ENCODE measurements at places on chromosomes 5 and 9.

GRCh38 chr9:121816845-121817450, 165.5 kb downstream of the DAB2IP start:
- DNase-seq = no peak

DNA sequence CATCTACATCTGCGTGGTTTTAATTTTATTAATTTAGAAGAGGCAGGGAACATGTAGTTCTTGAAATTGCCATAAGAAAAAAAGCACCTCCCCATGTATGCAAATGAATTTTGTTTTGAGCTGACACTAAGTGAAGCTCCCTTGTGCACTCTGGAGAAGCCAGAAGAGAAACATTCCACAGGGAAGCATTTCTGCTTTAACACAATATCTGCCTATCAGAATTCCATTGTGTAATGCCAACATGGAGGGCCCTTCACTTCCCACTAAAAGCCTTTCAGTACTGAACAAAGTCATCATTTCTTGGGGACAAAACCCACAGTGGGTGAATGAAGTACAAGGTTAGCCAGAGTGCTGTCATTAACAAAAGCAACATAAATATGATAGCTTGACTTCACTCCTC, 59.7 kb downstream of the PRELID2 start:
- no peak for DNase-seq

DNA sequence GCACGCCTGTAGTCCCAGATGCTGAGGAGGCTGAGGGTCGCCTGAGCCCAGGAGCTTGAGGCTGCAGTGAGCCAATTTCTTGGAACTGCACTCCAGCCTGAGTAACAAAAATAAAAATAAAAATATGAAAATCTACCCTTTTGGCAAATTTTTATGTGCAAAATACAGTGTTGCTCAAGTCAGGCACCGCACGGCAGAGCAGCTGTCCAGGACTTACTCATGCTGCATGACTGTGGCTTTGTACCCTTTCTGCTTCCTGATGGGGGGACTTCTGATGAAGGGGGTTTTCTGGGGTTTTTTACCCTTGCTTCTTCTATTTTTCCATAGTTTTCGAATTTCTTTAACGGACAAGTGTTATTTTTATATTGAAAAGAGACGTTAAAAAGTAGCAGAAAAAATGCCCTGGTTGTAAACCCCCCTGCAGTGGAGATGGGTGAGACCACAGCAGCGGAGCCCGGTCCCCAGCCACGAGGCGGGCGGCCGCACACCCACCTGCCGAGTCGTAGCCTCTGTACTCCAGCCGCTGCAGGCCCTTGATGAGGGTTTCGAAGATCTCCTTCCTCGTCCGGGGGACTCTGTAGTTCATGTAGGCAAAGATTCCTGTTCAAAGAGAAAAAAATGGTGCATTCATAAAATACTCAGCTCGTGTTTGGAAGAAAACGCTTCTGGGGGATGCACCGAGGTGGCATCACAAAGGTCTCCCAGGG, 15.0 kb downstream of the GFPT2 start:
- DNase-seq = no peak

- DNase-seq = no peak
Observed at GRCh38 chr5:123285122-123286023, 137.8 kb downstream of the CEP120 start.

DNA sequence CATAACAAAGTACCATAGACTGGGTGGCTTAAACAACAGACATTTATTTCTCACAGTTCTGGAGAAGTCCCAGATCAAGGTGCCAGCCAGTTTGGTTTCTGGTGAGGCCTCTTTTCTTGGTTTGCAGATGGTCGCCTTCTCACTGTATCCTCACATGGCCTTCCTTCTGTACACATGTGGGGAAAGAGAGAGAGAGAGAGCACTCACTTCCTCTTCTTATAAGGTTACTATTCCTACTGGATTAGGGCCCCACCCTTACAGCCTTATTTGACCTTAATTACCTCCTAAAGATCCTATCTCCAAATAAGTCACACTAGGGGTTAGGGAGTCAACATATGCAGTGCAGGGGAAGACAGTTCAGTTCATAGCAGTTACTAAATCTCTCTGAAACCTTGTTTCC, 205.6 kb upstream of the GDNF start:
- no peak for DNase-seq
